ENCODE measurements at places on chromosomes 4 and X.
A peak's percentile ranks its signal among the peaks of the same experiment; 100 is the strongest.

GRCh38 chr4:88813013-88813412 lies 115.4 kb upstream of the NAP1L5 start:
- H3K4me3 ChIP-seq = no peak overlapping the region
- H3K27me3 ChIP-seq = no peaks in the 10 kb centered on the region
- H3K36me3 ChIP-seq = peaks cover 2% of the 10 kb centered on the region
- H3K4me1 ChIP-seq = peaks cover 32% of the 10 kb centered on the region

GRCh38 chr4:54971474-54971950 lies 153.9 kb downstream of the KDR start:
- H3K27ac ChIP-seq = no peak overlapping the region
- peak; percentile 45 for DNase-seq
- H3K4me3 ChIP-seq = no peak overlapping the region
- no peaks in the 10 kb centered on the region for H3K4me1 ChIP-seq
- no peaks in the 10 kb centered on the region for H3K27me3 ChIP-seq

- no peaks in the 10 kb centered on the region for H3K4me1 ChIP-seq
- H3K36me3 ChIP-seq = peaks cover 31% of the 10 kb centered on the region
- DNase-seq = peak; percentile 39
- no peaks in the 10 kb centered on the region for H3K27me3 ChIP-seq
These were observed 21.0 kb downstream of the S100G start for GRCh38 chrX:16671005-16671404.

GRCh38 chr4:103634236-103634635 lies 85.5 kb downstream of the TACR3 start:
- no peaks in the 10 kb centered on the region for H3K27me3 ChIP-seq
- no peak overlapping the region for H3K27ac ChIP-seq
- no peak overlapping the region for H3K4me3 ChIP-seq
- no peak for DNase-seq

- no peaks in the 10 kb centered on the region for H3K4me1 ChIP-seq
- peak; percentile 10 for DNase-seq
- no peaks in the 10 kb centered on the region for H3K36me3 ChIP-seq
- no peaks in the 10 kb centered on the region for H3K27me3 ChIP-seq
These were observed 45.5 kb downstream of the FAM9B start for GRCh38 chrX:8988446-8988845.

- no peak overlapping the region for H3K27ac ChIP-seq
- no peak for DNase-seq
- H3K27me3 ChIP-seq = no peaks in the 10 kb centered on the region
- no peak overlapping the region for H3K4me3 ChIP-seq
- H3K4me1 ChIP-seq = no peaks in the 10 kb centered on the region
- no peaks in the 10 kb centered on the region for H3K36me3 ChIP-seq
These were observed 233.4 kb upstream of the HAND2 start for GRCh38 chr4:173763389-173763788.

- no peaks in the 10 kb centered on the region for H3K27me3 ChIP-seq
- H3K36me3 ChIP-seq = peaks cover 3% of the 10 kb centered on the region
- no peak overlapping the region for H3K27ac ChIP-seq
These were observed 221.2 kb downstream of the SLC4A4 start for GRCh38 chr4:71559957-71560571.

DNA sequence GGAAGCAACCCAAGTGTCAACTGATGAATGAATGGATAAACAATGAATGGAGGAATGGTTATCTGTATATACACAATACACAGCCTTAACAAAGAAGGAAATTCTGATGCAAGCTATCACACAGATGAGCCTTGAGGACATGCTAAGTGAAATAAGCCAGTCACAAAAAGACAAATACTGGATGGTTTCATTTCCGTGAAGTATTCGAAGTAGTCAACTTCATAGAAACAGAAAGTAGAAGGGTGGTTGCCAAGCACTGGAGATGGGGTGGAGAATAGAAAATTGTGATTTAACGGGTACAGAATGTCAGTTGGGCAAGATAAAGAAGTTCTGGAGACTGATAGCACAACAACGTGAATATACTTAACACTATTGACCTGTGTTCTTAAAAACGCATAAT lies 28.2 kb downstream of the CENPU start:
- no peaks in the 10 kb centered on the region for H3K27me3 ChIP-seq
- no peaks in the 10 kb centered on the region for H3K36me3 ChIP-seq
- DNase-seq = no peak

DNA sequence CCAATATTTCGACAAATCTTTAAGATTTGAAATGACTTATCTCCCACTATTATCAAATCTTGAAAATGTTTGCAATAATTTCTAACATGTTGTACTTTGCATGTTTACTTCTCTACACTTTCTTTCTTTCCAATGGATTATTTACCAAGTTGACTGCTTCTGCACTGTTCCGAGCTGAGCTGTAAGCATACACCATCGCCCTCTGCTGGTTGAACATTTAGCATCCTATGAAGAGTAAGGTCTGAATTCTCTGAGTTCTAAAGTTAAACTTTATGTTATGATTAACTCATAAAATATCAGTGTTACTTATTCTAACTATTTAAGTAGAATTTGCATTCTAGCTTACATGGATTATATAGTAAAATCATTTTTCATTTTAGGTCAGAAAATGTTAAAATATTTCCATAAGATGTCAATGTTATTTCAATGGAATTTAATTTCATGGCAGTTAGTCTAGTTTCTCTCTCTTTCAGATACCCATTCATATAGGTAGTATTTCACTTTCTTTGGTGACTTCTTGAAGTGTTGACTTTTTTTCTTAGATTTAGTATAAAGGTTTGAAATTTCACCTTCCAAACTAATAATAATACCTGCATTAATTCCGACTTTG lies 137.4 kb downstream of the DKK2 start:
- no peaks in the 10 kb centered on the region for H3K36me3 ChIP-seq
- DNase-seq = peak; percentile 47
- H3K27me3 ChIP-seq = no peaks in the 10 kb centered on the region
- H3K27ac ChIP-seq = no peak overlapping the region
